ENCODE measurements at places on chromosomes 12 and 14.

GRCh38 chr12:69343885-69344612, 4.1 kb upstream of the LYZ start:
- DNase-seq: no peak

DNA sequence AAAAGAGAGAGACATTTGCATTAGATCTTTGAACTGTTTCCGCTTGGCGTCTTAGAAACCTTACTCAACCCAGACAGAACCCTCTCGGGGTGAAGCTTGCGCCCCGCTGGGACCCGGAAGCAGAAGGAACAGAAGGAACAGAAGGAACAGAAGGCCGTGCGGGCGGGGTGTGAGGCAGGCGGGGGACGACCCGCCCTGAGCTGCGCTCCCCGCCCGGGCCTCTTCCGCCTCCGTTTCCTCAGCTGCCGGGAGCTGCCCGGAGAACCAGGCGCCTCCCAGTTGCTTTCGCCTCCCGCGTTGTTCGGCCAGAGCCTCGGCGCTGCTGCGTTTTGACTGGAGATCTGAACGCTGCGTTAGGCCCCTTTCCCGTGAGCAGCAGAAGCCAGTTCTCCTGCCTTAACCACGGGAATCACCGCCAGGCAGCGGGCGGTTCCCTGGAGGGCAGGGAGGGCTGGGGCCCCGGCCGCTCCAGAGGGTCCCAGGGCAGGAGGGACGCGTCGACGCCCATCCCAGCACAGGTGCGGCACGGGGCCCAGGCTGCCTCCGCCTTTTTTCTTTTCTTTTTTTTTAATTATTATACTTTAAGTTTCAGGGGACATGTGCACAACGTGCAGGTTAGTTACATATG, 19.3 kb upstream of the MMP17 start:
- no peak for DNase-seq

- DNase-seq: no peak
These were observed 43.3 kb upstream of the NPFF start for GRCh38 chr12:53550595-53550994.

- DNase-seq: no peak
These were observed 7.9 kb downstream of the NKX2-1 start for GRCh38 chr14:36511981-36512584.

DNA sequence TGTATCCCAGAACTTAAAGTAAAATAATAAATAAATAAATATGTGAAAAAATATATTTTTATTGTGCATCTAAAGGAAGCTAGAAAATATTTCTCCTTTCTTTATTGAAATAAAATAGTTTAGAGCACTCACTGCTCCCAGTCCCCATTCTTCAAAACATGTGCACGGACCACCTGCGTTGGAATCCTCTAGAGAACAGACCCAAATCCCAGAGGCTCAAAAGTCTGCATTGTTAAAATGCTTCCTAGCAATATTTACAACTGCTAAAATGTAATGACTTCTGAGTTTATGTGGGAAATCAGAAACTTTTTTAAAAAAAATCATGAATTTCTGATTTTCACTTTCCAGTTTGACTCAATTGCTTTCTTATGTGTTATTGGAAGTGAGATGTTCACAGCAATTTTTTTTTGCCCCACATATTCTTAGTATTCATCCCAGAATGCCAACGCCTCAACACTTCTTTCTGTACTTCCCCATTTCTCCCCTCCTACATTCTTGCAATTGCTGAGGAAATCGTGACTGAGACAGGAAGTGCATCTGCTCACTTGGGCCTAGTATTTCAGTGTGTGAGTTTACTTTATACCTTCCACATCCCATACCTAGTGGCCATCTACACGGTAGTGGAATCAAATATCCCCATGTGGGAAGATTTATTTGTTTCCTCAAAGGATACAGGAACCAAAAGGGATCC, 116.0 kb upstream of the FLRT2 start:
- no peak for DNase-seq

- no peak for DNase-seq
These were observed 119.6 kb downstream of the LLPH start for GRCh38 chr12:66010787-66011547.

DNA sequence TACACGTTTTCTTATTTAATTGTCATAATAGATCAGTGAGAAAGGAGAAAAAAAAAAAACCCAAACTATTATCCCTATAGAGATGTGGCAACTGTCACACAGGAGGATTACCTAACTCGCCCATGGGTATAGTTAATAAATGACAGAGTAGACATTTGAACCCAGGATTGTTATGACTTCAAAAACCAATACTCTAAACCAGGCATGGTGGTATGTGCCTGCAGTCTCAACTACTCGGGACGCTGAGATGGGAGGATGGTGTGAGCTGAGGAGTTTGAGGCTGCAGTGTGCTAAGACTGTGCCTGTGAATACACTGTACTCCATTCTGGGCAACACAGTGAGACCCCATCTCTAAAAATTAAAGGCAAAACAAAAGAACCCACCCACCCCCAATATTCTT, 114.5 kb downstream of the DENND5B start:
- DNase-seq: no peak

- DNase-seq: no peak
These were observed 27.4 kb upstream of the STON2 start for GRCh38 chr14:81427348-81428058.

GRCh38 chr12:47892819-47893218, 12.0 kb downstream of the VDR start:
- no peak for DNase-seq

DNA sequence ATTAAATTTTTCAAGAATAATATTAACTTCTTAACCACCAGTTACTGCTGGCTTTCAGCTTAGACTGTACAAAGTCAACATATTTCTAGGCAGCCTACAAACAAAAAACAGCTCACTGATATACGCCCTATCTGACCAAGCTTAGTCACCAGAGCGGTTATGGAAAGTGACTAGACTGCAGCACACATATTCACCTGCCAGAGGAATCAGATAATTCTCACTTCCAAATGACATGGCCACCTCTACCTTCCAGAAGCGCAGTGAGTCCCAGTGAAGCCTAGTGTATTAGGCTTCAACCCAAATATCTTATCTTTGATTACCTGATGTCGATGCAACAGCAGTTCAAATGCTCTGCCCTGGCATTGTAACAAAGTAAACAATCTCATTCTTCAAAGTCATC, 8.5 kb downstream of the STXBP6 start:
- no peak for DNase-seq

DNA sequence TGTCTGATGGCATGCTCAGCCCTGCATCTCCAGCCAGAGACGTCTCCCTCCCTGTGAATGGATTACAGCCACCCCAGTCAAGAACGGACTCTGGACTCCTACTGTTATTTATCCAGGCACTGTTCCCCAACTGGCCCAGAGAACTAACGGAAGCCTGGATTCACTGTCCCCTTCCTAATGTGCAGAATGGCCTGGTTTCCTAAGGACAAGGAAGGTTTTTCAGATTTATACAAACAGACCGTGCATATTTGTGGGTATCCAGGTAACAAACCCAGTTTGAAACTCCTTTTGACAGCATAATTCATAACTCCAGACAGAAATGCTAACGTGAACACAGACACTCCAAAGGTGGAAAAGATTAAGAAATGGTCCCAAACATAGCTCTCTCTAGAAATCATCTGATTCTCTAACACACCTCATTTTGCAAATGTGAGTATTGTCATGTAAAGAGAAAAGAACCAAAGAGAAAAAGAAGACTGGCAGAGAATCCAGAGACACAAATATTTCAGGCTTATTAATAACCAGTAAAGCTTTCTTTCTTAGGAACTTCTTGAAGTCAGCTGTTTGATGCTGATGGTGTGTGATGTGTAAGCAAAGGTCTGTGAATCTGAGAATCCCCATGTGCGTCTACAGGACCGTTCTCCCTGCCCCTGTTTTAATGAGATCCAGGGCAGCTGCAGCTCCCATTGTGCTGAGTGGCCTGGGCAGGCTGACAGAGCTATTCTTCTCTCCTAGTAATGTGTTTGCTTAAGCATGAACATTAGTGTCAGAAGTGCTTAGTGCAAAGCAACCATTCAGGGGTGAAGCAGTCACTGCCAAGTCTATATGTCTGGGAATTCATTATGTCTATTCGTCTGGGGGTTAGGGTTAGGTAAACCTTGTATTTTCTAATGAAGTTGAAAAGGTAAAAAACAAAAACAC, 86.8 kb upstream of the HIF1A start:
- DNase-seq: no peak

DNA sequence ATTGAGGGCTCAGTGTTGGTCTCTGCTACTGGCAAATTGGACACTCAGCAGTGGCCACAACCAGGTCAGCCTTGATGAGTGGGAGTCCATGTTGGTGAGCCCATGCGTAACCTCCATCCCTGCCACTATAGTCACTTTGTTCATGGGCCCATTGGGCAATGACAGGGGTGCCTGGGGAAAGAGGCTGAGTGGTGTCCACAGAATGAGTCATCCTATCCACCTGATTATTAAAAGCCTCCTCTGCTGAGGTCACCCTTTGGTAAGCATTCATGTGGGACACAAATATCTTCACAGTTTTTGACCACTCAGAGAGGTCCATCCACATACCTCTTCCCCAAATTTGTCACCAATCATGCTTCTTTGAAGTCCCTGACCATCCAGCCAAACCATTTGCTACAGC, 50.0 kb downstream of the FIGNL2 start:
- no peak for DNase-seq

- DNase-seq: no peak
These were observed 13.0 kb upstream of the MFAP5 start for GRCh38 chr12:8675591-8676036.

DNA sequence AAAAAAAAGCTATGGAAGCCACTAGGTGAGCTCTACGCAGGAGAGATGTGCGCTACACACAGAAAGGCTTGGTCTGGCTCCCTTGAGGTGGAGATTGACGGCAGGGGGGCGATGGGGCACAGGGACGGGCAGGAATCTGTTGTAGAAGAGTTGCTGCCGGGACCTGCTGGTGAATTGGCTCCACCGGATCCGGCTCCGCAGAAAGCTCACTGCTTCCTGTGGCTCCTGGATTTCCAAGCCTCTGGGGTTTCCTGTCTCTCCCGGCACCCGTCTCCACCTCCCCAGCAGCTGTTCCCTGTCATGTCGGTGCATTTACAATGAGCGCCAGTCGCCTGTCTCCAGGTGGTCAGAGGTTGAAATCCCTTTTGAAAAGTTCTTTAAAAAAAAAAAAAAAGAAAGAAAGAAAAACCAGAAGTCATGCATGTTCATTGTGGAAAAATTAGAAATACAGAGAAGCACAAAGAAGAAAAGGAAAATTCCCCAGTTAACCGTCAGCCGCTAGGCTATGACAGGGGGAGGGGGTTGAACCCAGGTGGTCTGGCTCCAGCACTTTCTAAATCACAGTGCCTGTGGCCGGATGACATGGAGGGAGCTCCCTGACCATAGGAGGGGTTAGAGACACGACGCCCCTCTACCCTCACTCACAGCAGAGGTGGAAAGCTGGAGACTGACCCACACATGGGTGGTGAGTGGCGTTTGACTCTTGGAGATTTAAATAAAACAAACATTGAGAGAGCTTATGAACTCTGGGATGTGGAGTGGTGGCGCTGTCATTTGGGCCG, 20.8 kb downstream of the FAM222A start:
- DNase-seq: no peak

DNA sequence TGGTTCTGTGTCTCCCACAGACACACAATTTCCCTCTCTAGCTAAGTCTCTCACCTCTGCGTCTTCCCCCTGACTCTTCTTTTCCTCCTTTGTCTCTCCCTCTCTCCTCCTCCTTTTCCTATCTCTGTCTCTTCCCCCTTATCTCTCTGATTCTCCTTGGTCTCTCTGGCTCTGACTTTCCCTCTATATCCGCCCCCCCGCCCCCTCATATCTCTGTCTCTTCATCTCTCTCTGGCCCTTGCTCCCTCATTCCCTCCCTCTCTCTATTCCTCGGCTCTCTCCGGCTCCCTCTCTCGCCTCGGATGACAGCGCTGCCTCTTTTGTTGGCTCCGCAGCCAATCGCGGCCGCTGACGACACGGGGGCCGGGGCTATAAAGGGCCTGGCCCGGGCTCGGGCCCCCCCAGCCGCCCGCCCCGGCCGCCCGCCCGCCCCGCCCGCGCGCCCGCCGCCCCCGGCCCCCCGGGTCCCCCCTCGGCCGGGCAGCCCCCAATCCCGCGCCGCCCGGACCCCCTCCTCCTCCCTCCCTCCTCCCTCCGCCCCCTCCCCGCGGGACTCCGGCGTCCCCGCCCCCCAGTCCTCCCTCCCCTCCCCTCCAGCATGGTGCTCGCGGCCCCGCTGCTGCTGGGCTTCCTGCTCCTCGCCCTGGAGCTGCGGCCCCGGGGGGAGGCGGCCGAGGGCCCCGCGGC, at the start of gene GDF11:
TSS of gene GDF11 (plus strand) at position 404 of the 687 bp plus-strand sequence. CDS start at position 599, 195 bp downstream.
- DNase-seq: no peak

DNA sequence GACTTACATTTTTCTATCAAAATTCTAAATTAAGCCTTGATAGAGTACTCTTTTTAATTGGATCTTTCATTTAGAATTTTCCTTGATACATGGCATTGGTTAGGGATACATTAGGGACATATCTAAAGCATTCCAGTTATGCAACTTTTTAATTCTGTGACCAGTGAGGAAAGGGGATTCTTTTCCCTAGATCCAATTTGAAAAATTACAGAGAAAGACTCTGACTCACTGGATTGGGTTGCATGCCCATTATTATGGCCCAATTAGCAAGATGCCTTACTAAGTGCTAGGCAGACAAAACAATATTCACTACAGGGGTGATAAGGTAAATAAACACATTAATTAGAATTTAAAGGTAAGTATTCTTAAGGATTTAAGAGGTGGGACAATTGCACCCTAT, 5.2 kb upstream of the RAD52 start:
- no peak for DNase-seq

DNA sequence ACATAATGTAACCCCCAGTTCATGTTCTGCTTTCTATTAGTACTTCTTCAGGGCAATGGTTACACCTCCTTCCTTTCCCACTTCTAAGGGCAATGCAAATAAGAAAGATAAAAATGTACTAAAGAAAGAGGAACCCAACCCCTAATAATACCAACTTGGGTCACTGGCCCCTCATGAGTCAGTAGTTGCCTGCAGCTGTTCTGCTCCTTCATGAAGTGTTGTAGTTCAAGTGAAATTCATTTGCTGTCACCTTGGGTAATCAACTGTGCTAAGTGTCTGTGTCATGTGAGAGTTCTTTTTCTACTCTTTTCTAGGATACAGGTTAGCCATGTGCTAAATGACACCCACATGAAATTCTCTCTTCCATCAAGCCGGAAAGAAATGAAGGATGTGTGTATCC, 91.8 kb downstream of the PLXNC1 start:
- DNase-seq: no peak

- no peak for DNase-seq
These were observed 49.2 kb downstream of the FBXW8 start for GRCh38 chr12:116959845-116960514.

DNA sequence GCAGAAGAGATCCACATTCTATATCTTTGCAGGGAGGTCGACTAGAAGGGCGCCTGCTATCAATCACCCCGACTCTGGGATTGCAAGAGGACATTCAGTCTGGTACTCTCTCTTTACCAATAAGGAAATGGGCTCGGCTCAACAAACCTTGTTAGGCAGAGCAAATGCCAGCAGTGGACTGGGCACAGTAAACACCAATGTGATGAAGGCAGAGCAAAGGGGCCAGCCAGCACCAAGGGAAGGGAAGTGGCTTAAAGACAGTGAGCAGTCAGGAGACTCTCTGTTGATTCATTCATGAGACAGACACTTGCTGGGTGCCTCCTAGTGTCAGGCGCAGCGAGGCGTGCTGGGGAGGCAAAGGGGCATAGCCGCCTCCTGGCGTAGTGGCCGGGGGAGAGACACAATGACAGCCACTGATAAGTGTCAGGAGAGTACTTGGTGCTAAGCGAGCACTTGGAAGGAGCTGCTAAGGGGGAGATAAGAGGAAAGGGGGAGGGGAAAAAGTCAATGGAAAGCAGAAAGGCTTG, 34.1 kb downstream of the TMCC3 start:
- no peak for DNase-seq

GRCh38 chr12:121652767-121653497, 16.5 kb downstream of the MORN3 start:
- no peak for DNase-seq

GRCh38 chr14:89833661-89834060, 120.9 kb downstream of the EFCAB11 start:
- DNase-seq: no peak
